ENCODE measurements at places on chromosomes 13 and 19.

DNA sequence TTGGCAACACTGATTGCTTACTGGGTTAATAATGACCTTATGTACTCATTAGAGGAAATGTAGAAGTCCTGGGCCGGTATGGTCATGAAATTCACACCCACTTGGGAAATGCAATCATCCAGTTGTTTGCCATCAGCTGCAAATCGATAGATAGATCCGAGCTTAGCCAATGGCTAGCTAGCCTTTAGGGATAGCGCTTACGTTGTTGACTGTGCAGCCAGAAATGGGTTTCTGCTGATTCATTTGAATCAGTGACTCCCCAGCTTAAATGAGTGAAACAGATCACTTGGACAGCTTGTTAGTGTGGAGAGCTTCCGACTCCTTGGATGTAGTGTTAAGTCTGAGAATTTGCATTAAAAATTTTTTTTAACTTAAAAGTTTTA is 11.8 kb downstream of the IL17D start:
- no peak for DNase-seq

- peak; percentile 45 for DNase-seq
These were observed 441.5 kb upstream of the SPRY2 start for GRCh38 chr13:80782441-80782840.

- no peak for DNase-seq
These were observed 20.1 kb downstream of the SLC27A1 start for GRCh38 chr19:17490411-17490810.

- no peak for DNase-seq
These were observed 79.5 kb upstream of the SERP2 start for GRCh38 chr13:44293908-44294735.

DNA sequence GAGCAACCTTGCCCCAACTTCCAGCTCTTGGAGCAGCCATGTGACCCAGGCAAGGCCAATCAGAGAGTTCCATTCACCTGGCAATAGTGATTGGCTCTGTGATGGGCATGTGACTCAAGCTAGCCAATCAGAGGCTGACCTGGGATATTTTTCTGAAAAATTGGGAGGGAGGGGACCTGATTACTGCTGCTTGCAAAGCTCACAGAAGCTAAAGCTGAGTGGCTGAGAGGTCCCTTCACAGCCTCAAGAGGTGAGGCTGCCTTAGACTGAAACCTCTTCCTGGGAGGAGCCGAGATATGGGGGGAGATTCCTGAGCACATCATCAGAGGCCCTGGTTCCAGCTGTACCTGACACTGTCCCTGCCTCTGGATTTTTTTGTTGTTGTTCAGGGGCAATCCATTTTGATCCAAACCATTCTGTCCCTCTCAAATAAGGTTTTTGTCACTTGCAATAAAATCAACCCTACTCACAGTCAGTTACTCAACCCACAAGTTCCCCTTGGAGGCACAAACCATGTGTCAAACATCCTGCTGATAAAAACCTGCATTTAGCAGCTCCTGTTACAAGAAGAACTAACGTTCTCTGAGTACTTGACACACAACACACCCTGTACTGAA is 4.8 kb downstream of the CIB3 start:
- no peak for DNase-seq

GRCh38 chr13:58906329-58907007 is 1257.3 kb downstream of the DIAPH3 start:
- no peak for DNase-seq

- no peak for DNase-seq
These were observed 30.4 kb downstream of the CLEC4M start for GRCh38 chr19:7793493-7793892.

- DNase-seq, result no peak
These were observed 3.6 kb downstream of the SERTAD1 start for GRCh38 chr19:40421993-40422747.

DNA sequence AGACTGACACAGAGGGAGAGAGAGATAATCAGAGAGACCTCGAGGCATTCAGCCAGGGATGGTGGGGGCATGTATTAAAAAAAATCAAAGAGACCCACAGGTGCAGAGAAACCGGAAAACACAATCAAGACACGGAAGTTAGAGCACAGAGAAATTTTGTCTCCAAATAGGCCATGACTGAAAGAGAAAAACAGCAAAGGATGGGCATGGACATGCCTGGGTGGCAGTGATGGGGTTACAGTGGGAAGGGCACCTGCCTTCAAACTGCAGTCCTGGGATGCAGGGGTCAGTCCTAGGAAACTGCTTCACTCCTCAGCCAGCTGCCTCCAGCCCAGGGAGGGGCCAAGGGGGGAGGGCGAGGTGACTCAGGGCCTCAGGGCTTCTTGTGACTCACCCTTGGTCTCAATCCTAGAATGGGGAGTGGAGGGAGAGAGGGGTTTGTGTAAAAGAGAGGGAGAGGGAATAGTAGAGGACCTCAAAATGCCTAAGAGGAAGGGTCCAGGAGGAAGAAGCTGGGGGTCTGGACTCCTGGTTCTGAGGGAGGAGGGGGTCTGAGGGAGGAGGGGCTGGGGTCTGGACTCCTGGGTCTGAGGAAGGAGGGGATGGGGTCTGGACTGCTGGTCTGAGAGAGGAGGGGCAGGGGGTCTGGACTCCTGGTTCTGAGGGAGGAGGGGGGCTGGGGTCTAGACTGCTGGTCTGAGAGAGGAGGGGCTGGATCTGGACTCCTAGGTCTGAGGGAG is 3.6 kb upstream of the KCNN4 start:
- DNase-seq, result no peak

GRCh38 chr13:66835040-66835628 is 395.0 kb downstream of the PCDH9 start:
- DNase-seq, result peak; percentile 79

DNA sequence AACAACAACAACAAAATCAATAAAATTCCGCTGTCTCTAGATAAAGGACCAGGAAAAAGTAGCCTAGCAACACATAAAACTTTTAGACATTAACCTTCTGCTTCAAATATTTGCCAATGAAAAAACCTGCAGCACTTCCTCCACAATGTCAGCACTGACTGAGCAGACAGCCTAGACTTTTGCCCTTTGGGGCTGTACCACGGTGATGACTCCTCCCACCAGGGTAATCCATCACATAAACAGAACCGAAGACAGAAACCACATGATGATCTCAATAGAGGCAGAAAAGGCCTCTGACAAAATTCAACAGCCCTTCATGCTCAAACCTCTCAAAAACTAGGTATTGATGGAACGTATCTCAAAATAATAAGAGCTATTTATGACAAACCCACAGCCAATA is 30.2 kb upstream of the TRPC4 start:
- DNase-seq, result no peak

- no peak for DNase-seq
These were observed 451.0 kb upstream of the SLC10A2 start for GRCh38 chr13:103517066-103517767.

- DNase-seq, result no peak
These were observed 424.1 kb upstream of the DACH1 start for GRCh38 chr13:72290962-72291681.

GRCh38 chr13:27257648-27258253 is 6.4 kb downstream of the RPL21 start:
- DNase-seq, result no peak

DNA sequence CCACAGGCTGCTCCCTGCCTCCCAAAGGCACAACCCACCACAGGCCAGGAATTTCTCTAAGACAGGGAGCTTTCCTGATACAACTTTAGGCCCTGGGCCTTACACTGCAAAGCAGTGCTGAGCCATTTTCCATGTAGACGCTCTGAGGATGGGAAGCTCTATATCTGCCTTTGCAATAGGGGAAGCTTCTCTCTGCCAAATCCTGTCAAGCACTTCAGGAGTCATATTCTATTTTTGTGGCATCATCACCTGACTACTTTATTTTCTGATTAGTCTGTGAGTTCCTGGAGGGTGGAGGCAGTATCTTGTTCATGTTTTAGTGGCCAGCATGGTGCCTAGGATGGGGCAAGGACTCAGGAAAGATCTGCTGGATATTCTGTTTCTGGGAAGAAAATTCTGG is 382.0 kb downstream of the ZNF536 start:
- no peak for DNase-seq

DNA sequence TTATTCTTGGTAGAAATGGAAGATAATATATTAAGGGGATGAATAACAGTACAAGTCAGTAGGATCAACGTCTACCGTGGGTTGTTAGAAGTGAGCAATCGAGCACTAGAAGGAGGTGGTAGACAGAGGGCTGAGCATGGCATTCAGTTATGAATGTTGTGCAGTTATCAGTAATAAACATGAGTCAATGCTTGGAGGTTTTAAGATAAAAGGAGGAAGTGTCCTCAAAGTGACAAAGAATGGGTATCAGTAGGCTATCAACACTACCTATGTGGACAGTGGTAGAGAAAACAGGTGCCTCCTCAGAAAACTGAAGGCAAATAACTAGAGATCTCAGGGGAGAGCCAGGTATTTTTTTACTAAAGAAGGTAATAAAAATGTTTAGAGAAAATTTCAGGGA is 1607.0 kb downstream of the PCDH9 start:
- DNase-seq, result no peak

GRCh38 chr19:35474104-35474503 is 16.2 kb downstream of the KRTDAP start:
- no peak for DNase-seq

GRCh38 chr19:30309905-30310601 is 62.1 kb upstream of the ZNF536 start:
- no peak for DNase-seq

- peak; percentile 53 for DNase-seq
These were observed 1.8 kb downstream of the TNPO2 start for GRCh38 chr19:12721656-12722565.

DNA sequence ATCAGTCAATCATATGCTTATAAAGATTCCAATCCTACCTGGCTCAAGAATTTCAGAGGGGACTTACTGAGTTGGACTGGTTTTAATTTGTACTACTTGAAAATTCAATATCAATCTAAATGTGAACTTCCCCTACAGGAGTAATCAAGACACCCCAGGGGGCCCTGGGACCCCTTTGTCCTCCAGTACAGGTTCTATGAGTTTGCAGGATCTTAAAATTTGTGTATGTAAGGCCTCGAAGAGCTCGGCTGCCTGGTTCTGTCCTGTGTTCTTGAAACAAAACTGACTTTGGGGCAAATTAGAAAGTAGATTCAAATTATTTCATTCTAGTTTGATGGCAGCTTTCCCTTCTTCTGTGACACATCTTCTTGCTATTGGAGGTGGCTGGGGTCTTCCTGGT is 261.3 kb downstream of the KCNRG start:
- no peak for DNase-seq
